Nucleus accumbens (tissue), 56 donors: ENCODE measurements at places on chromosomes 4 and X.

- no peak for DNase-seq
Measured at GRCh38 chrX:21375708-21376009, 1.4 kb downstream of the CNKSR2 start.

DNA sequence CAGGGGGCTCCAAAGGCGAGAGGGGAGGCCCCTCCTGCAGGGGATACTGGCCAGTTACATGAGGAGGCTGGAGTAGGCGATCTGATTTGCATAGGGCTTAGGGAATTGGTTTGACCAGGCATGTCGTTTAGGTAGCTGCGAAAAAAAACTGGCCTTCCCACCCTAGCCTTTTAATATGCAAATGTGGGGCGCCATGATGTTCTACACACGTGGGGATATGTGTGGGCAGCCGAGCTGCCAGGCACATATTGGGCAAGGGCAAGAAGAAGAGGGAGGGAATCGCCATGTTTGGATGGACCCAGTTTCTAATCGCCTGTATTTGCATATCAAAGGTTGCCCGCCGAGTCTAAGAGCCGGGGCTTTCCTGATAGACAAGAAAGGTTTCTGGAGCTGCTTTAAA, 121.3 kb downstream of the PRKX start:
- no peak for DNase-seq

GRCh38 chr4:93831716-93832496, 3.4 kb downstream of the ATOH1 start:
- DNase-seq: no peak

GRCh38 chrX:46576458-46576857, 2.9 kb downstream of the CHST7 start:
- no peak for DNase-seq

DNA sequence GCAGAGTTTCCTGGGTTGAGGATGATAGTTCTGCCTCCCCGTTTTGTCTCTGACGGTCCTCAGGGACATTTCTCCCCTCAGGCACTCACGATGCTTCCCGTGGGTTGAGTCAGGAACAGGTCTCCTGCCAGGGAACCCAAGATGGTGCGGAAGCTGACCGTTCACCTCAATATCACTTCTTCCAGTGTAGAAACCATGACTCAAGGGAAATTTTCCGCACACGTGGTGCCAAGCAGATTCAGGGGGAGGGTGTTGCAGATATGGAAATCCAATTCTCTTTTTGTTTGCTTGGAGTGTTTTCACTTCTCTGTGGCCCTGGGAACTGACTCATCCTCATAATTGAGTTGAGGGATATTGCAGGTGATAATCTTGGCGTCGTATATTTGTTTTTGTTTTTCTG, 46.7 kb downstream of the CXorf49B start:
- DNase-seq: no peak

GRCh38 chrX:79146640-79147390, 2.3 kb downstream of the GPR174 start:
- DNase-seq: no peak

DNA sequence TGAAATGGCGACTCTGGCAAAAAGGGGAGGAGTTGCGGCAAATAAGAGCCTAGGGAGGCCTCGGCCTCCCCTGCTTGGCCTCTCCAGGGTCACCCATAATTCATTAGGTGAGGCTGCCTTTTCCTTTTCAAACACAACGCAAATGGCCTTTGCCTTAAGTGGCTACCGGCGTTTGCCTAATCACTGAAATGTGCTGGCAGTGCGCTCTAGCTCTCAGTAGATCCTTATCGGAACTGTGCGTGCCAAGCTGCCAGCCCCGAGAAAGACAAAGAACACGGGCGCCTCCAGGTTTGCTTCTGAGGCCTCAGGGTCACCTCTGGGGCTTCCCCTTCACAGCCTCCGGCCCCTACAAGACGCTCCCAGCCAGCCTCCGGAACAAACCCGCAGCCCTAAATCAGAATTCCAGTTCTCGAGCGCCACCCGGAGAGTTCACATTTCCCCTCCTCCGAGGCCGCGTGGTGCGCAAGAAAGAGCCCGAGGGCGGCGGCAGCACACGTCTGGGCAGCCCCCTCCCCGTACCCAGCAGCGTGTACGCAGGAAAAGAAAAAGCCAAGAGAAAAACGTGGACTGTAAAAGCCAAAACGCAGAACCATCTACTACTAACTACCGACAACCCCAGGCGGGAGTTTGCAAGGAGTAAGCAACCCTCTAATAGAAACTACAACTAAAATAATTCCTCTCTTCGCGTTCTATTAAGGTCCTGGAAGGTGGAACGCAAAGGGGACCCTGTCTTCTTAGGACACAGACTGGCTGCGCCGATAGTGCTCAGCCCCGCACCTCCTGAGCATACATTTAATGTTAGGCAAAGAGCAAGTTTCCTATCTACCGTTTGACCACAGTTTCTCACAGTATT, 76.5 kb upstream of the BCOR start:
- no peak for DNase-seq

DNA sequence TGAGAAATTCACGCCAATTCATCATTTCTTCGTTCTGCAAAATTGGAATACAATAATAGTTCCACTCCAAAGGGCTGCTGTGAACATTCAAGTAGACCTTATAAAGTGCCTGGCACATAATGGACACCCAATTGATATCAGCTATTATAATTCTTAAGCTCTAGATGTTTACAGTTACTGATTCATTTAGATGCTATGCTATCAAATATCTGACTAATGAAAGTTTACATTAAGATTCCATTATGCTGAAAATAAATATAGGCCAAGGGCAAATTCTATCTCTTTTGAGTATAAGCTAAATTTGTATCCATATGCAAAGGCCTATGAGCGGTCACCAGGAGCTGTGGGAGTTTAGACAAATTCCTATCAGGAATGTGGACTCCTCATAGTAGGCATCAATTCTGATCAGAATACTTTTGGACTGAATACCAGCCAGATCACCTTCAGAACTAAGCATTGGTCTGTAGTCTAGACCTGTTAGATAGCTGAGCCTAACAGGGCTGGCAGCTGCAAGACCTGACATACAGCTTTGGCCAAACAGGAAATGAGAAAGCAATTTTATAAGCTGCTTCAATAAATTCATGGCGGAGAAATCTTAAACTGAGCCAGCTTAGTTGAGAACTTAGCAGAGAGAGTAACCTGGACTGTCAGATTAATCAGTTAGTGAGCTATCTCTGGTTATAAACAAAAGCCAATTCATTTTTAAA, 384.3 kb upstream of the ACTRT1 start:
- no peak for DNase-seq

- no peak for DNase-seq
Measured at GRCh38 chrX:41796577-41796976, 72.6 kb downstream of the GPR82 start.

DNA sequence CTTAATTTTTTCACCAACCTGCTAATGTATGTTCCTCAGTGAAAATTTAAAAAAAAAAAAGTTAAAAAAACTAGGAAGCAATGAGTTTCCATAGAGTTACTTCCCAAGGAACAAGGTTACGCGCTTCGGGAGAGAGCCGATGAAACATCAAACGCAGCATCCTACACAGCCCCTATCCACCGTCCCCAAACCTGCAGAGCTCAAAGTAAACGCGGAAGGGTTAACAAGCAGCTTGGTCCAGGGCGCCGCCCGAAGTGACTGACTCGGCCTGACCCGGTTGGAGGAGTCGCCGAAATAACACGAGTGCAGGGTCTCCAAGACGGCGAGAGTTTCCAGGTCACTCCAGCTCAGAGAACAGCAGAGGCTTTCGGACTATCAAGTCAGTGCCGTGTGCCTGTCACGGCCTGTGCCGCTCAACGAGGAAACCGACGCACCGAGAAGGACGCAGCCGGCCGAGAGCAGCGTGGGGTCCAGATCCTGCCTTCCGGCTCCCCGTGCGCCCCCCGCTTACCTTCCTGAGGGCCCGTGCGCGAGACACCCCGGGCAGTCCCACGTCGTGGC, 512 bp downstream of the NOP14 start:
- no peak for DNase-seq

DNA sequence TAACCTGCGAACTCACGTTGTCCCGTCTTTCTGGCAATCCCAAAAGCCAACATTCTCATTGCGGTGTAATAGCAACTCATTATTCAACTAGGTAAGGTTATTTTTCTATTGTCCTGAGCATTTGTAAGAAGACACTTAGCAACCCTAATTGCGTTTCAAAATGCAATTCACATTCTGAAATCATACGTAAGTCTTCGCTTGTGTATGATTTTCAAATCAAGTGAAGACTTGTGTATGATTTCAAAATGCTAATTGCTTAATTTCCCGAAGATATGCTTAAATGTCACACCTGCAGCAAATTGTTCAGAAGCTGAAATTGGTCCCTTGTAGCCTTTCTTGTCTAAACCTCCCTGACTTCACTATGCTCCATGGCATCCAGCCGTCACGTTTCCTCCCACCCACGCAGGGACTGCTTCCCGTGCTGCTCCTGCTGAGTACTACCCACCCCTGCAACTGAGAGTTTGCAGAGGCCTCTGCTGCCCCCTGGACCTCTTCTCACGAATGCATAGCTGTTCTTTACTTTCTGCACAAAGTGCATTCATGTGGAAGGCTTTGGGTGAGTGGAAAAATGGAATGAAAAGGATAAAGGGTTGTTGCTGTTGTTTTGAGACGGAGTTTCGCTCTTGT, 40.8 kb upstream of the CLDN24 start:
- no peak for DNase-seq

- DNase-seq: no peak
Measured at GRCh38 chrX:131577999-131578734, 34.3 kb downstream of the OR13H1 start.

- no peak for DNase-seq
Measured at GRCh38 chrX:130136961-130137360, 26.7 kb upstream of the ELF4 start.

GRCh38 chr4:180106122-180106521, 2137.1 kb upstream of the TENM3 start:
- DNase-seq: no peak

GRCh38 chr4:76969941-76970529, 20.5 kb downstream of the SEPTIN11 start:
- DNase-seq: no peak

- peak; percentile 46 for DNase-seq
Measured at GRCh38 chr4:169757575-169758184, at the start of gene HPF1. Gene HPF1 (minus strand): TSS chr4:169757944. CDS start chr4:169757877, 67 bp downstream.

GRCh38 chr4:6502147-6502546, 29.7 kb upstream of the PPP2R2C start:
- no peak for DNase-seq

GRCh38 chr4:173243917-173244658, 75.5 kb downstream of the GALNT7 start:
- DNase-seq: no peak

DNA sequence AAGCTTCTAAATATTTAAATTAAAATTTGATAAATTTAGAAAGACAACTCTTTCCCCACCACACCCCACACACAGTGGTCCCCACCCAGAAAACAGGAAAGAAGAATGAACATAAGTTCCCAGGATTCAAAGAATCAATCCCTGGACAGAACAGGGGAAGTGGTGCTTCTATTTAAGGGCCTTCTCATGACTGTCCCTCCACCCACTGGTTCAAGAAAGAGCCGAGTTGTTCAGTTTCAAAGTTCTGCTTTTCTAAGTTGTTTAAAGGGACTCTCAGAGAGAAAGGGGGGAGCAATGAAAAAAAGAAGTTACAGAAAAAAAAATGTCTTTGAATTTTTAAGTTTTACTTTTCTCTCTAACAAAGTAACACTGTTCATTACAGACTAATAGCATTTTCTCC, 195.8 kb downstream of the PDGFC start:
- no peak for DNase-seq

- DNase-seq: no peak
Measured at GRCh38 chrX:14851526-14851925, 21.3 kb downstream of the FANCB start.

DNA sequence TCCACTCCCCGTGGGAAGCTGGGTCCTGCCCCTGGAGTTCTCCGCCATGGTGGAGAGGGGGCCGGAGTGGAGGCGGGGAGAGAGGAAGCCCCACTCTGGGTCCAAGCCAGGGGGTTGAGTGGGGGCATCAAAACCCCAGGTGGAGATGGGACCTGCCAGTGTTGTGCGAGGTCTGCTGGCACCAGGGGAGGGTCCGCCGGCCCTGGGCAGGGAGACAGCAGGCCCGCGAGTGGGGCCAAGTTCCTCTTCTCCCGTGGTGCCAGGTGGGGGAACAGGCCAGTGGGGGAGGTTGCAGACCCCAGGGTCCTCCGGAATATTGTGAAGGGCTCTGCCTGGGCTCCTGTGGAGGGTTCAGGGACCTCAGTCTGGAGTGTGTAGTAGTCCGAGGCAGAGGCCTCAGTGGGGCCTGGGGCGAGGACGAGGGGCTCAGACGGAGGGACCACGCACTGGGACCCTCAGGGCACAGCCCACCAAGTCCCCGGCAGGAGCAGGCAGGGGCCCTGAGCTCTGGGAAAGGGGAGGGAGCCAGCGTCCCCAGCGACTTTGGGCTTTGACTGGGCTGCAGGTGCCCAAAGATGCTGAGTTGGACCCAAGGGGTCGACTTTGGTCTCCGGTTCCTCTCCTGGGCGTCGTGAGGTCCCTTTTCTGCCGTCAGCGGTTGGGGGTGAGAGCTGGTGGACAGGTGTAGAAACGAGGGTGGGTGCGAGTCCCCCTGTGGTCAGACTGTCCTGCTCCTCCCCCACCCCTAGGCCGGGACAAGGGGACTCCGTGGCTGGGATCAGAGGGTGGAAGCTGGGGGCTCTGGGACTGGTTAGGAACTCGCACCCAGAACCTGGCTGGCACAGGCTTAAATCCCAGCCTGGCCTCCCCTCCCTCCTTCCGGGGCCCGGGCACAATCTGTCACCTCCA, 43.8 kb upstream of the NKX1-1 start:
- no peak for DNase-seq

- no peak for DNase-seq
Measured at GRCh38 chr4:181150191-181150590, 1093.0 kb upstream of the TENM3 start.

DNA sequence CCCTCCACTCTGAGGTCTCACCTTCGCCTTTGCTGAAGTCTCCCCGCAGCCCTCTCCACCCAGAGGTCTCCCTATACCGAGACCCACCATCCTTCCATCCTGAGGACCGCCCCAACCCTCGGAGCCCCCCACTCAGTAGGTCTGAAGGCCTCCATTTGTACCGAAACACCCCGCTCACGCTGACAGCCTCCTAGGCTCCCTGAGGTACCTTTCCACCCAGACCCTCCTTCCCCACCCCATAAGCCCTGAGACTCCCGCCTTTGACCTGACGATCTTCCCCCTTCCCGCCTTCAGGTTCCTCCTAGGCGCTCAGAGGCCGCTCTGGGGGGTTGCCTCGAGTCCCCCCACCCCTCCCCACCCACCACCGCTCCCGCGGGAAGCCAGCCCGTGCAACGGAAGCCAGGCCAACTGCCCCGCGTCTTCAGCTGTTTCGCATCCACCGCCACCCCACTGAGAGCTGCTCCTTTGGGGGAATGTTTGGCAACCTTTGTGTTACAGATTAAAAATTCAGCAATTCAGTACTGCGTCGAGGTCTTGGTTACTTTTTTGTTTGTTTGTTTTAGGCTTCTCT, 5.0 kb downstream of the SOD3 start:
- DNase-seq: no peak

DNA sequence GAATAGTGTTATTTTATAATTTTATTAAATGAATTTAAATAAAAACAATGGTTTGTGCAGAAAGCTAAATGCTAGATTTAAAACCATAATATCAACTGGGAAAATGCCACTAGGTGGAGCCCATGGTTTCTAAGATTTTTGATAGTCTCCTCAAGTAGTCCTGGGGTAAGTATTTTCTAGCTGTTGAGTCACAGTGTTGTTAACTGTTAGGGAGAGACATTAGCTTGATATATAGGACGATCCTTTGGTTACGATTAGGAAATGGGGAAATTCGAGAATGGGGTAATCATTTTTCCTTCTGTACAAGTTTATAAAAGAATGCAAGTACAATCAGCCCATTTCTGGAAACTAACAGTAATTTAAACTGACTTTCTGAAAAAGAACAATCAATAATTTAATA, 378.4 kb downstream of the ANKRD50 start:
- DNase-seq: no peak
